ENCODE measurements at places on chromosomes 4 and X.
A peak's percentile ranks its signal among the peaks of the same experiment; 100 is the strongest.

- no peak for DNase-seq
These were observed 1318.5 kb downstream of the STIM2 start for GRCh38 chr4:28179126-28179525.

GRCh38 chrX:17369309-17369708 is 5.7 kb upstream of the NHS start:
- no peak for DNase-seq

GRCh38 chrX:77802201-77802600 is 16.2 kb upstream of the ATRX start:
- DNase-seq, result no peak

GRCh38 chrX:12936947-12937346 is 30.5 kb downstream of the TLR8 start:
- DNase-seq, result no peak

GRCh38 chr4:152500800-152501434 is 35.0 kb downstream of the FBXW7 start:
- DNase-seq, result peak; percentile 51

- no peak for DNase-seq
These were observed 76.4 kb upstream of the NHS start for GRCh38 chrX:17298564-17298963.

DNA sequence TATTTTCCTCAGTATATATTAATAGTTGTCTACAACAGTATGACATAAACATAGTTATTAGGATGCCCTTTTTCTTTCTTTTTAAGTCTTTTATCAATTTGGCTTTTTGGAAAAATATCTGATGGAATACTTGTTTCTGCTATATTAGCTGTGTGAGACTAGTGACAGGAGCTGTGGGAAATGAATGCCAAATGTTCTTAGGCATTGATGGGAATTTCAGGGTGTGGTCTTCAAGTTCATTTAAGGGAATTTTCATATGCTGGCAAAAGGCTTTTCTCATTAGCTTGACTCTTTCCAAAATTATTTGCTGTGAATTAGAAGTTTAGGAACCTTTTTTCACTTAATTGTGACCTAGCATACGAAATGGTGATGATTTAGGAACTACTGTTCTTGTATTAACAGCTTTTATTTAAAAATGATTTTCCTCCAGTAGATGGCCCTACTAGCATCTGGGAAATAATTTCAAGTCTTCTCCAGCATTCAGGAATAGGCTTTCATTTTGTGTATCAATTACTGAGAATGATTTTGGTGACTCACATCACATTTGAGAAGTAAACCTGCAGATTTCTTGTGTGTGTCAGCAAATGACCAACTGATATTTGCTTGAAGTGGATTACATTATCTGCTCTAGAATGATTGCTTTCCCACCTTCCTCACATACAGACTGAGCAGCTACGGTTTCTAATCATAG is 70.9 kb downstream of the HTT start:
- no peak for DNase-seq

DNA sequence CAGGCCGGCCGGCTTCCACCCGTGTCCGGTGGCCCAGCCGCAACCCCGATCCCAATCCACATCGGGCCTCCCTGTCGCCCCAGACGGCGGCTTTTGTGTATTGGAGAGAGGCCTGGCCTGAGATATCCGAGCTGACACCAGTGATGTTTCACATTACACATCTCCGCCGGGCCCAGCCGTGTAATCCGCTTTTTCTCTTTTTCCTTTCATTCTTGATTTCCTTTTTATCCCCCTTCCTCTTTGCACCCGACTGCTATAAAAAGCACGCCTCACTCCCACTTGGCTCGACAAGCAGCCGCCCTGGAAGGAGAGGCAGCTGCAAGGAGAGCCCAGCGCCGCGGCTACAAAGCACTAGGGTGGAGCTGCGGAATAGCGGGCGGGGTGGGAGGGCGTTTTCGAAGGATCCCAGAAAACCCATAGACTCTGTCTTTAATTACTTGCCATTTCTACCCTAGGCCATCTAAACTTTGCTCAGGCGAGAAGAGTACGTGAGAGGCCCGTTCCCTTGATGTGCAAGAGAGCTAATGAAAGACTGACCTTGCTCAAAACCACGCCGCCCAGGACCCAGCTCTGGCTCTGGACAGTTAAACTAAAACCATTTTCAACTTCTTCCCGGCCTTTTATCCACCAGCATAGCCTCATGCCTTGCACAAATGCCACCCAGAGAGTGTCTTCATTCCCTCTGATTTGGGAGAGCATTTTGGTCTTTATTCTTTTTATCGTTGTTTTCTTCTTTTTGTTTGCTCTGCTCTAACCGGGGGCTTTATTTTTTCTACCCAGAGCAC is 3.2 kb downstream of the PITX2 start:
- no peak for DNase-seq

DNA sequence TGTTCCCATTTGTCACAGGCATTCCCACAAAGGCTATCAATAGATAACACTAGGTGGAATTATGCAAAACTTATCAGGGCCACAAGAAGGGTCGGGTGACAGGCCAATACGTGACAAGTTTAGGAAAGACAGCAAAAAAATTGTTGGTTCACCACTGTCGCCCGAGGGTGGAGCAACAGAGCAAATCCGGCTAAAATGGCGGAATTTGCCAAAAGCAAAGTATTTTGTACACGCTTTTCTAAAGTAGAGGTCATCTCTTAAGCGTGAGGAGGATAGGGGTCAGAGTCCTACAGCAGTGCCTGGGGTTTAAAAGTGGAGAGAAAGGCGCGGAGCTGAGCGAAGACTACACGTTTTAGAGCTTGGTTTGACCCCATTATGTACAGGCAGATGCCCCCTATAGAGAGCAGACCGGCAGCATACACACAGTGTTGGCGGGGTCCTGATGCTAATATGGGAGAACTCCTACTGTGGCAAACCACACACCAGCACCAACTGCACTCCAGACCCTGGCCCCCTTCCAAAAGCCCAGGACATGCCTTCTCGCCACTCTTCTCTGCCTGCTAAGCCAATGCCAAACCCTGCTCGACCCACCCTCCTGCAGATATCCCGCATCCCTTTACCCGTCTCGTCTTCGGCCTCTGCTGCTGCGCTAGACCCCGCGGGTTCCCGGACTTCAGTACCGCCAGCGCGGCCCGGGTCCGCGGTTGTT is 733 bp downstream of the CCNA2 start:
- DNase-seq, result peak; percentile 14

GRCh38 chrX:119625843-119626242 is 19.6 kb upstream of the NKRF start:
- no peak for DNase-seq

DNA sequence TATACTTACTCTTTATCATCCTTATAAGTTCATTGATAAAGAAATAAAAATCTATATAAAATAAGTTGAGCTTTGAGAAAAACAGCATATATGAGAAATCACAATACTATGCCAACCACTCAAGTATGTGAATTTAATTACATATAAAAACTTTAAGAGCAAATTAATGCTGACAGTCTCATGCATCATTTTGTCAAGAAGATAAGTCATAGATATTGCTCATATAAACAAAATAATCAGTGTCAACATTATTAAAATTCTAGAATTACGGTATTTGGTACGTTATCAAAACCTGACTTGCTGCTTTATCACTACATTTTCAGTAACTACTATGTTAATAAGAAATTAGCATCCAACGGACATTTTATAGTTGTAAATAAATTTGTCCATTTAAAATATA is 111.2 kb downstream of the FBXO8 start:
- no peak for DNase-seq

- DNase-seq, result no peak
These were observed 18.7 kb downstream of the DCTD start for GRCh38 chr4:182898479-182898799.

DNA sequence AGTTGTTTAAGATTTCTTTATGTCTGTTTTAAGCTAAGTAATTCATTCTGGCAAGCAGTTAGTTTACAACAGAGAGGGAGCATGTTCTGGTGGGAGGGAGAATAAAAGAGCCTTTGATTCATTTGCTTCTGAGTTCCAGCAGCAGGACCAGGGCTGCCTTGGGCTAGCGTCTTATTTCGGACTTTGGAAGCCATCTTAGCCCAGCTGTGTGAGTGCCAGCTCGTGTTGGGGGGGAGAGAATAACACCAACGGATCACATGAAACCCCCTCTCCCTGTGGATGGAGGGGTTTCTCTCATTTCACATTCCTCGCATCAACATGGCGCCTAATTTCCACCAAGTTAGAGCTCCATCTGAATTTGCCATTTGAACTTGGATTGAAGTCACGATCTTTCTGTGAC is 7.4 kb downstream of the GAB1 start:
- DNase-seq, result no peak

- no peak for DNase-seq
These were observed 21.1 kb downstream of the PLP1 start for GRCh38 chrX:103797691-103798090.

- no peak for DNase-seq
These were observed 7.2 kb downstream of the PDHA1 start for GRCh38 chrX:19350941-19351384.

- DNase-seq, result no peak
These were observed 116.3 kb downstream of the SORBS2 start for GRCh38 chr4:185695743-185696142.

- DNase-seq, result no peak
These were observed 16.9 kb upstream of the TMEM271 start for GRCh38 chr4:592825-593520.

- no peak for DNase-seq
These were observed 12.7 kb upstream of the HPF1 start for GRCh38 chr4:169770416-169770815.

- no peak for DNase-seq
These were observed 283.0 kb downstream of the CXXC4 start for GRCh38 chr4:104211657-104212056.

GRCh38 chr4:133316909-133317308 is 167.8 kb downstream of the PCDH10 start:
- DNase-seq, result no peak

- DNase-seq, result no peak
These were observed 63.2 kb downstream of the ATXN3L start for GRCh38 chrX:13256603-13257002.

DNA sequence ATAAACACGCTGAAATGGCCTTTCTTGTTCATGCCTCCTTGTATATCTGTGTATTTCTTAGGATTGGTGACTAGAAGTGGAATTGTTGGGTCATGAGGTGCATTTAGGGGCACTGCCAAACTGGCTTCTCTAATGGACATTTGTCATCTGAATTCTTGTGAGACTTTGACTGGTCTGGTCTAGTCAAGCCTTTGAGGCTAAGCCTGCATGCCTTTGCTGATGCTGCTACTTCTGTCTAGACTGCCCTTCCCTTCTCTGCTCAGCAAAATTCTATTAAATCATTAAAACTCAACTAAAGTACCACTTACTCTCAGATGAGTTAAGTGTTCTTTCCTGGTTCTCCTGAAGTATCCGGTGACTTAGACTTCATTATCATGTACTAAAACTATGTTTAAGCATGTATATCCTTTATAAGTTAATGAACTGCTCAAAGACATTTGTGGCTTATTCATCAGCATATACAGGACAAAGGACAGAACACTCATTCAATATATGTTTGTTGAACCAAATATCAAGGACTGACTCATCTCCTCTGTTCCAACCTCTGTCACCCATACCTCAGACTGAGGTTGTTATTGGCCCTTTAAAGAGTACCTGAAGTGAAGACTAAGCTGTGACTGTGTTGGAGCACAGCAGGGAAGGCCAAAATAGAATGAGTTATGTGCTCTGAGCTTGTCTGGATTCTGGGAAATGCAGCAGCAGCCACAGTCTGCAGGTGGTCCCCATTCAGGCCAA is 9.0 kb downstream of the TCEAL1 start:
- DNase-seq, result no peak

DNA sequence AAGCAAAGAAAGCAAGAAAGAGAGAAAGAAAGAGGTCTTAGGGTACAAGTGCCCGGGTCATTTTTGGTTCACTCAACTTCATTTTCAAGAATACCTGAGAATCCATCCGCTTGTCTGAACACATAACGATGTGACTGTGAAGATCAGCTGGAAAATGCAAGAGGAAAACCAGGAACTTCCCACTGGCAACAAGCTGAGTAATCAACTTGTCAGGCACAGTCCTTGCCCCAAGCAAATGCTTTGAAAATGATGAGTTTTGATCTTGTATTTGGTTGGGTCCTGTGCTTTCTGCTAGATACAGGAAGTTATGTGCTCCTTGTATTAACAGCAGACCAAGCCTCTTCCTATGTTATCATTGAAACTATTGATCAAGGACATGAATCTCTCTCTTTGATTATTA is 239.1 kb downstream of the ASMT start:
- no peak for DNase-seq

- no peak for DNase-seq
These were observed 32.7 kb downstream of the CPLX1 start for GRCh38 chr4:793093-793861.

DNA sequence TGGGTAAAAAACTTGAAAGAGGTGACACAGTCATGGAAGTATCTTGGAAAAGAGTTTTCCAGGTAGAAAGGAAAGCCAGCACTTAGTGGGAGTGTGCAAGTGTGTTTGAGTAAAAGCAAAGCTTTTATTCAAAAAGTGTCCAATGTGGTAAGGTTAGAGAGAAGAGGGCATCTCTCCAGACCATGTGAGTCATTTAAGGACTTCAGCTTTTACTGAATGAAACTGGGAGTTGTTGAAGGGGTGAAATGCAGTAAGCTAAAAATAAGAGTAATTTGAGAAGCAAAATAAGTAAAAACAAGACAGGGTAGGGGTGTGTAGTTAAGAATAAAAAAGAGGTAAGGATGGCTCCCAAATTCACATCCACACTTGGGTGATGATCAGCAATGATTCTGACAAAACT is 238.9 kb downstream of the SLC7A11 start:
- no peak for DNase-seq

- no peak for DNase-seq
These were observed 237.9 kb downstream of the KCTD8 start for GRCh38 chr4:44210750-44211149.

DNA sequence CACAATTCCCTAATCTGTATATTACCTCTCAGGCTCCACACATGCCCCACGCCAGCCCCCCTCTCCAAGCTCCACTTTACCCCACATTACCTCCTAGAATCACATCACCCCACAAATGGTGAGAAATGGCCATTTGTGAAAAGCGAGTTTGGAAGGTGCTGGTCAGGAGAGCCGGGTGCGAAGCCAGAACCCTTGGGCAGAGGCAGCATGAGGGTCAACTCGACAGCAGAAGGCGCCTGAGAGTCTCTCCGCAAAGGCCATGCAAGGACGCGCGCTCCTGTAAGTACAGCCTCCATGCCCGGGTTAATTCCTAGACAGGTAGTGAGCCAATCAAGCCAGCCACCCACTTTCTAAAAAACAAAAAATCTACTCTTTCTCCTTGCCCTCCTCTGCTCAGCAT is 42.4 kb downstream of the RHOXF2 start:
- no peak for DNase-seq

GRCh38 chr4:155252327-155252726 is 43.9 kb downstream of the NPY2R start:
- no peak for DNase-seq

DNA sequence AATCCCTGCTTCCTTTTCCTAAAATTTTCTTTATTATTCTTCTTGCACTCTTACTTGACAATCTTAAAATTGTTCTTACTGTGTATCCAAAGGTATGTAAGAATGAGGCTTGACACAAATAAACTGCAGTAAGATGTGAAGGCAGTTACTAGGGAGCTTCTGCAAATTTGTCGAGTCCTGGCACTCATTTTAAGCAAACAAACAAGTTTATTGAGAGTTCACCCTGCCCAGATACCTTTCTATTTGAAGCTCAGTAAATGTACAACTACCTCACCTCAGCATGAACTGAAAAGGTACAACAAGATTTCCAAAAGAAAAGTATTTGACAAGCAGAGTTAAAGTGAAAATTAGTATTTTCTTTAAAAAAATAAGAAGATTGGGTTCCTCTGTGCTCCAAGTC is 13.3 kb upstream of the SYTL4 start:
- DNase-seq, result no peak

- DNase-seq, result no peak
These were observed 43.8 kb downstream of the RAI2 start for GRCh38 chrX:17817251-17817650.

GRCh38 chr4:2810388-2810787 is 17.5 kb downstream of the SH3BP2 start:
- DNase-seq, result no peak

Measured in HS-27A (cell line).